ENCODE measurements at places on chromosomes 16 and 17.
A peak's percentile ranks its signal among the peaks of the same experiment; 100 is the strongest.

GRCh38 chr17:58156839-58157803 is 8.9 kb downstream of the OR4D1 start:
- peak; percentile 62 for DNase-seq

DNA sequence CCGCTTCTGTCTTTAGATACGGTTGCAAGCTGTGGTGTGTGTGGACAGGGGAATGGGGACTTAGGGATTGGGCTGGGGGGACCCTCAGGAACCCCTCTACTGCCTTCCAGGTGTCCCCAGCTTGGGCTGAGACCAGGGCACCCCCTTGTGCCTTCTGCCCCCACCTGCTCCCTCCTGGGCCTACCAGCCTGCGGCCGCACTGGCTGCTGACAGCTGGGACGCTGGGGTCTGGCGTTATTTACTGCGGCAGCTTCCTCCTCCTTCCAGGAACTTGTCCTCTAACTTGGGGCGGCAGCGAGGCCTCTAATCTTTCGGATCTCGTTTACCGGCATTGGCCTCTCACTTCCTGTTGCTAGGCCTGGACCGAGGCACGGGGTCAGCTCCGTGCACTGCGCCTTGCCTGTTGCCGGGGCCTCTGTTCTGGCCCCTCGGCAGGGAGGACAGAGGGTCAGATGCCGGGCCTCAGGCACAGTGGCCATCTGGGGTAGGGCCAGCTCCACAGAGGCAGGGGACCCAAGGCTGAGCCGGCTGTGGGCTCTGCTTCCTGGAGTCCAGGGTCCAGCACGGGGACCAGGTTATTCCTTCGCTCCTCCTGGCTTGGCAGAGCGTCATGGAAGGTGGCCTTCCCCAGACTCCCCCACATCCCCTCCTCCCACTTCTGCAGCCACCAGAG is 31.8 kb downstream of the TMEM235 start:
- peak; percentile 51 for DNase-seq

DNA sequence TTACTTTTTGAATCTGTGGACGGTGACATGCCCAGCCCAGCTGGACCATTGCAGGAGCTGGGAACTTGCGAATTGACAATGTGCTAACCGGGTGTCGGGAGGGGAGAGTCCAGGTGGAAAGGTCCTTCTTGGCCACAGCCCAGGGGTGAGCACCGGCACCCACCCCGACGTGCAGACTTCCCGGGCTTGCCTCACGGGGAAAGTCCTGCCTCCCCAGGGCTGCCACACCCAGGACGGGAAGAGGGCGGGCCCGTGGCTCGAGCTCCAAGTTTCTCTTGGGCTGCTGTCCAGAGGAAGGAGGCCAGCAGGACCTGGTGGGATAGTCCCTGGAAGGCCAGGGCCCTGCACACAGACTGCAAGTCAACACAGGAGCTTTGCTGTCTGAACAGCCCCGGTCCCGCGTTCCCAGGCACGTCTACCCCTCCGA is 17.7 kb downstream of the CARD14 start:
- no peak for DNase-seq

DNA sequence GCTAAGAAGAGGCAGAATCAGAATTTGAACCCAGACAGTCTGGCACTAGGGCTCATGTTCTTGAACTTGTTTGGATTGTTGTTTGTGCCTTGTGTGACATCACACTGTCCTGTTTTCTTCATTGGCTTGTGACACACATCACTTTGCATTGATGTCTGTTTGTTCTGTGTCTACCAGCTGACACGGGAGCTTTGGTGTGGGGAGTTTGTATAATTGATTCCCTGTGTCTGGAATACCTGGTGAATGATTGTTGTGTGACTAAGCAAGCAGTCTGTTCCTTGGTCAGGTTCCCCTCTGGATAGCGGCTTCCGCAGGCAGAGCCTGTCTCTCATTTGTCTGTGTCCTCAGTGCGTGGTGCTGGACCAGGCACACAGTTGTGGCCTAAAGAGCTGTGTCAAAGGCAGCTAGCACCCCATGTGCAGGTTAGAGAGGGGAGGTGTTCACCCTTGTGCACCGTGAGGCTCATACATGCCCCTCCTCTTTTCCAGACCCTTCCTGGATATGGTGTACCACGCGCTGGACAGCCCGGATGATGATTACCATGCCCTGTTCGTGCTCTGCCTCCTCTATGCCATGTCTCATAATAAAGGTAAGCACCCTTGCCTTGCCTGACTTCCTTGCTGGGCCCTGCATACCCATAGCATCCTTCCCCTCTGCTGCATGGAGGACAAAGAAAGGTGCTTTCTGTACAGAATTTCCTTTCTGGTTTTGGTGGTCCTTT is 80.1 kb downstream of the CLEC16A start:
- DNase-seq = no peak

DNA sequence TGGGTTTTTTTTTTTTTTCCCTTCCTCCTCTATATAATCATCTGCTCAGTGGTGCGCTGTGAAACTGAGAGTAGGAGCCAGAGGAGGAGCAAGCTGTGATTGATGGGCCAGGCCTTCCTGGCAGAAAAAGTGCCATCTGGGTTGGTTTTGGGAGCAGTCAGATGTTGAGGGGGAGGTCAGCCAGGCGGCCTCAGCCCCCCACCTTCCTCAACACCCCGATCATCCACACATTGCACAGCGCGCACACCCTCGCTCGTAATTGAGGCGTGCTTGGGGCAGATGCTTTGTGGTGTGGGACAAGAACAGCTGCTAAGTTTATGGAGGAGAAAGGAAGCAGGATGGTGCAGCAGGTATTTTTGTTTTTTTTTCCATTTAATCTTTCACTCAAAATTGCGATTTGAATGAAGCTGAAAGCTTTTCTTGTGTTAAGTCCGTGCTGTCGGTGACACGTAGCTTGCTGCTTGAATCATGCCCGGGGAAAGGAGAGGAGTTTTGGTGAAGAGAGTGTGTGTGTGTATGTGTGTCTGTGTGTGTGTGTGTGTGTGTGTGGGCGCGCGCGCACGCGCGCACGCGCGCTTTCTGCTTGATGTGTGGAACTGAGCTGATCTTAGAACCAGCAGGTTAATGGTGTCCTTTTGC is 177.4 kb downstream of the RBFOX1 start:
- DNase-seq = peak; percentile 40
